ENCODE measurements at places on chromosomes 3 and 15. TPM values are rescaled to one million over a fixed set of nuclear protein-coding genes. Genes with fewer than 3 reads are reported as not detected.

The CFAP91 gene
- not detected for total RNA-seq

The GRIP2 gene
- not detected for total RNA-seq

The LDHAL6B gene
- not detected for total RNA-seq

- peak; percentile 86 for DNase-seq
Observed at GRCh38 chr3:11211531-11212298, 57.4 kb downstream of the HRH1 start.

DNA sequence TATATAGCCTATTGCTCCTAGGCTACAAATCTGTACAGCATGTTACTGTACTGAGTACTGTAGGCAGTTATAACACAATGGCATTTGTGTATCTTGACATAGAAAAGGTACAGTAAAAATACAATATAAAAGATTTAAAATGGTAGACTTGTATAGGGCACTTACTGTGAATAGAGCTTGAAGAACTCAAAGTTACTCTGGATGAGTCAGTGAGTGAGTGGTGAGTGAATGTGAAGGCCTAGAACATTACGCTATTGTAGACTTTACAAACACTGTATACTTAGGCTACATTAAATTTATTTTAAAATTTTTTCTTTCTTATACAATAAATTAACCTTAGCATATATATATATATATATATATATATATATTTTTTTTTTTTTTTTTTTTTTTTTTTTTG lies 140.0 kb upstream of the UBE2E1 start:
- peak; percentile 23 for DNase-seq

DNA sequence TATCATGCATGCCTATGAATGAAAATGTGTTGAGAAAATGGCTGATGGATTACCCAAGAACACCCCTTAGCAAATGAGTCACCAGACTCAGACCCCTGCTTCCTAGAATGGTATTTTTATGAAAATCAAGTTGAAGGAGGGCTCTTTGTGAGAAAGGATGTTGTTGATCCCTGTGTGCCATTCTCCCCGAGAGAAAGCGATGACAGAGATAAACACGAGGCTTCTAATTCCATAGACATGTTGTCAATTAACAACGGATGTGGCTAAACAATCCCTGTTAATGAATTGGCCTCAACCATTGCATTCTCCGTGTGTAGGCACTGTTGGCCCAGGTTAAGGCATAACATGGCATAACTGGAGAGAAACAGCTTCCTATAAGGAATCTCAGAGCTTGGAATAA lies 5.8 kb upstream of the OXTR start:
- DNase-seq = no peak

GRCh38 chr3:134149286-134149685 lies 101.4 kb downstream of the RYK start:
- DNase-seq = no peak

GRCh38 chr3:167554898-167555297 lies 81.1 kb upstream of the SERPINI2 start:
- DNase-seq = no peak

- no peak for DNase-seq
Observed at GRCh38 chr3:183108001-183108449, 8.7 kb upstream of the MCCC1 start.

DNA sequence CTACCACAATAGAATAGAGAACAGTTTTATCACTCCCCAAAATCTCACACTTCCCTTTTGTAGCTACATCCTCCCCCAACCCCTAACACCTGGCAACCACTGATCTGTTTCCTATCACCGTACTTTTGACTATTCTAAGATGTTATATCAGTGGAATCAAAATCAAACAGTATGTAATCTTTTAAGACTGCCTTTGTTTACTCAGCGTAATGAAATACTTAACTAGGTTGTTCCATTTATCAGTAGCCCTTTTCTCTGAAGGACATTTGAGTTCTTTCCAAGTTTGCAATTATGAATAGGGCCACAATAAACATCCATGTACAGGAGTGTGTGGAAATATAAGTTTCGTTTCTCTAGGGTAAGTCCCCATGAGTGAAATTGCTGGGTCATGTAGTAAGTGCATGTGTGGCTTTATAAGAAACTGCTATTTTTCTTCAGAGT lies 372.3 kb downstream of the SV2B start:
- DNase-seq = peak; percentile 17

- DNase-seq = no peak
Observed at GRCh38 chr15:96334705-96335410, 4.4 kb downstream of the NR2F2 start.

GRCh38 chr3:120098710-120099109 lies 4.5 kb upstream of the GSK3B start:
- no peak for DNase-seq

- peak; percentile 75 for DNase-seq
Observed at GRCh38 chr3:192917028-192917403, 640 bp downstream of the MB21D2 start.

DNA sequence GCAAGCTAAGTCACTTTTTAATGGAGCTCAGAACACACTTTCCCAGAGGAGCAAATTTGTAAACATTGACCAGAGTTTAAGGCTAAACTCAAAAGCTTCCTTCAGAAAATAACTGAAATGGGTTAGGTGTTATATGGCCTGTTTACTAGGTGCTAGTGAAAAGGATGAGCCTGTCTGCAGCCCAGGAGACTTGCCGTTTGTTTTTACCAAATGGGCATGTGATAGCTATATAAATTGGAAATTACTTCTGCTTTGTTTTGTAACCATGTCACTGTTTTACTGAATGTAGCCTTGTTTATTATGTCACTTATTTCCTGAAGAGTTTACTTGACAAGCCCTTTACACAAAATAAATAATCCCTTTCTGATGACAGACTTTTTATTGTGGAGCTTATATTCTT lies 109.4 kb upstream of the THSD4 start:
- DNase-seq = no peak

- DNase-seq = peak; percentile 86
Observed at GRCh38 chr3:27681249-27681748, 40.8 kb downstream of the EOMES start.

DNA sequence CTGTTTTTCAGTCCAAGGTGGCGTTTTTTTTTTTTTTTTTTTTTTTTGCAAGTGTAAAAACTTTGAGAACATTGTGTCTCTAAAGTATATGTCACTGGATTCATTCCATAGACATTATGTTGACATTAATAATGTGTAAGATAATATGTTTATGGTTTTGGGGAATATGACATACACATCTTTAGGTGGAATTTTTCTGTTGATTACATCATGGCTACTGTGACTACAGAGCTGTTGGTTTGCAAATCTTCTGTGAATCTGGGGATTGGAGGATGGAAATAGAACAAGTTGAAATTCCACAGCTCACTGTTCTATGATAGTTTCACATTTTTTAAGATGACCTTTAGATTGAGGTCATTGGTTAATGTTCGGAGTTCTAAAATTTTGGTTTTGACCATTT lies 24.4 kb upstream of the PLSCR2 start:
- no peak for DNase-seq

DNA sequence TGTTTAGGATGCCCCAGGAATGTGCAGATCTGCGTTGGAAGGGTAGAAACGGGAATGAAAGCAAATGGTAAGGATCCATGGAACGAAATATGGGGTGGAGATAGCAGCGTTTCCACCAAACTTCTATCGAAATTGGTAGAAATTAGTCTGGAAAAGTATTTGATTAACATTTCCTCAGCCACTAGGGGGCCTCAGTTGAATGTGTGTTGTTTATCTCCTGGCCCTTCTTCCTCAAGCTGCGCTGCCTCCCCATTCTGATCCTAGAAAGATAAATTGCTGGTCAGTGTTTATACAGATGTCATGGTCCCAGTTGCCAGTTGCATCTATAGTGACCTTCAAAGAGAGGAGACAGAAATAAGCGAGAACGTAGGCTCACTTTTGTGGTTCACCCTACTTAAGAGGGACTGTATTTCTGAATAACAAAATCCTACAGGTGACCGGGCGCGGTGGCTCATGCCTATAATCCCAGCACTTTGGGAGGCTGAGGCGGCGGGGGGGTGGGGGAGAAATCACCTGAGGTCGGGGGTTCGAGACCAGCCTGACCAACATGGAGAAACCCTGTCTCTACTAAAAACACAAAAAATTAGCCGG lies 457.1 kb downstream of the SQOR start:
- peak; percentile 25 for DNase-seq

- no peak for DNase-seq
Observed at GRCh38 chr3:73422571-73422970, 202.2 kb downstream of the PDZRN3 start.

DNA sequence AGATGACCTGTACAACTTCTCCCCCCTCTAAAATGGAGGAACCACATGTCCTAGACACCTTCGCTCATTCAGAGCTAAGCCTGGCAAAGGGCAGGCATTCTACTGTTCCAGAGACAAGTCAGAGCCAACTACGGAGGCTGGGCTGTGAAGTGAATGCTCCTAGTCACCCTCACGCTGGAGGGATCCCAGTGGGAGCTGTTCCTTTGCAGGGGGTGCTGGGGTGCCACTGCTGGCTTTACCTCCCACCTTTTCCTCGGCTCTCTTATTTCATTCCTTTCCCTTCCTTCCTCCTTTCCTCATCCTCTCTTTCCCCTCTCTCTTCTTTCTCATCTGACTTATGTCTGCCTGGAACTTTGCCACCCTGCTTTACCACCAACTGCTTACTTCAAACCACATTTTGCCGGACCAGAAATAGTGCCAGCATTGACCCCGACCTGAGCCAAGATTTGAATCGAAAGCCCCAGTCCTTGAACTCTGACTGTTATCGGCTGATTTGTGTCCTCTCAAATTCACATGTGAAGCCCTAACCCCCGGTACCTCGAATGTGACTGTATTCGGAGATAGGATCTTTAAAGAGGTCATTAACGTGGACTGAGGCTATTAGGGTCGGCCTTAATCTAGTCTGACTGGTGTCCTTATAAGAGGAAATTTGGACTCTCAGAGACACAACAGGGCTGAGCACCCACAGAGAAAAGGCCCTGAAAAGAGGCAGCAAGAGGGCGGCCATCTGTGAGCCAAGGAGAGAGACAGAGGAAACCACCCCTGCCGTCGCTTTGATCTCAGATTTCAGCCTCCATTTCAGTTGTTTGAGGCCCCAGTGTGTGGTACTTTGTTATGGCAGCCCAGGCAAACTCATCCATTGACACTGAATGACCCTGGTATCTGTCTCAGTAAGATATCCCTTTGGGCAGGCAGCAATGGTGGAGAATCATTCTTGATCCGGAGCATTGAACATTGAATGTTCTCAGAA lies 31.3 kb upstream of the TBC1D21 start:
- DNase-seq = peak; percentile 18

All from RPMI7951 (cell line).